Upper lobe of left lung (tissue), 6 donors: ENCODE measurements at places on chromosomes 1 and 21. TPM values are rescaled to one million over a fixed set of nuclear protein-coding genes. Genes with fewer than 3 reads are reported as not detected.

C1orf174 gene
- 18.7 TPM for total RNA-seq

- no peak for DNase-seq
- no peak overlapping the region for H3K4me3 ChIP-seq
- H3K27ac ChIP-seq = no peak overlapping the region
- H3K36me3 ChIP-seq = no peaks in the 10 kb centered on the region
- peaks cover 62% of the 10 kb centered on the region for H3K4me1 ChIP-seq
- no peaks in the 10 kb centered on the region for H3K27me3 ChIP-seq
Observed at GRCh38 chr1:13751985-13752384, 52.0 kb downstream of the PRDM2 start.

DNA sequence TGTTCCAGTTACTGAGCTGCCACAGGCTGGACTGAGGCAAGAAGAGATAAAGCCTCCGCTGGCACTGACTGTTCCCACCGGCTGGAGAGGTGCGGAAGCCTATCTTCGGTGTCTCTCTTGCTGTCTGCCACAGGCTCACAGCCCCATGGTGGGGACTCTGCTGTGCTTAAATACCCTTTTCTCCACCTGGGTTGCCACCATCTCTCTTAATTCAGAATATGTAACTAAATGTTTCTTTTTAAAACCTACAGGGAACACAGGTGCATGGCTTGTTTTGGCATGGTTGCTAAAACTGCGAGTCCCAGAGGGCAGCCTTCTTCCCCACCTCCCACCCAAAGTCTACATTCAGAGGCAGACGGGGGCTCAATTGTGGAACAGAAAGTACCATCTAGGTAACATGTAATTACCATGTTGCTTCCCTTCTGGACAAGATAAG, 8.1 kb upstream of the LBR start:
- DNase-seq = no peak
- no peak overlapping the region for H3K27ac ChIP-seq
- H3K4me3 ChIP-seq = no peak overlapping the region
- no peaks in the 10 kb centered on the region for H3K27me3 ChIP-seq
- no peaks in the 10 kb centered on the region for H3K4me1 ChIP-seq

SPOCD1 gene
- 8.1 TPM for total RNA-seq

ATP5PO gene
- total RNA-seq = 37.7 TPM

LRRC53 gene
- not detected for total RNA-seq

GRCh38 chr1:226798427-226799411, 59.6 kb upstream of the ITPKB start:
- no peak for DNase-seq
- H3K27ac ChIP-seq = peak overlapping the region; percentile 80
- no peaks in the 10 kb centered on the region for H3K27me3 ChIP-seq
- H3K36me3 ChIP-seq = no peaks in the 10 kb centered on the region
- no peak overlapping the region for H3K4me3 ChIP-seq

GRCh38 chr1:6361124-6361775, 32.3 kb downstream of the ACOT7 start:
- no peak overlapping the region for H3K27ac ChIP-seq
- H3K4me1 ChIP-seq = peaks cover 29% of the 10 kb centered on the region
- H3K36me3 ChIP-seq = no peaks in the 10 kb centered on the region
- no peak for DNase-seq
- H3K4me3 ChIP-seq = no peak overlapping the region

PGBD5 gene
- total RNA-seq = 0.78 TPM

- H3K36me3 ChIP-seq = peaks cover 5% of the 10 kb centered on the region
- no peaks in the 10 kb centered on the region for H3K4me1 ChIP-seq
- no peak overlapping the region for H3K4me3 ChIP-seq
- H3K27ac ChIP-seq = no peak overlapping the region
Observed at GRCh38 chr21:41895643-41896493, 16.7 kb upstream of the PRDM15 start.

TRIM46 gene
- 0.30 TPM for total RNA-seq

- DNase-seq = no peak
- H3K4me3 ChIP-seq = no peak overlapping the region
- no peaks in the 10 kb centered on the region for H3K36me3 ChIP-seq
- no peaks in the 10 kb centered on the region for H3K4me1 ChIP-seq
- H3K27ac ChIP-seq = no peak overlapping the region
Observed at GRCh38 chr1:209080170-209080781, 503.2 kb upstream of the CAMK1G start.

SLC5A3 gene
- total RNA-seq = 13.7 TPM

DNA sequence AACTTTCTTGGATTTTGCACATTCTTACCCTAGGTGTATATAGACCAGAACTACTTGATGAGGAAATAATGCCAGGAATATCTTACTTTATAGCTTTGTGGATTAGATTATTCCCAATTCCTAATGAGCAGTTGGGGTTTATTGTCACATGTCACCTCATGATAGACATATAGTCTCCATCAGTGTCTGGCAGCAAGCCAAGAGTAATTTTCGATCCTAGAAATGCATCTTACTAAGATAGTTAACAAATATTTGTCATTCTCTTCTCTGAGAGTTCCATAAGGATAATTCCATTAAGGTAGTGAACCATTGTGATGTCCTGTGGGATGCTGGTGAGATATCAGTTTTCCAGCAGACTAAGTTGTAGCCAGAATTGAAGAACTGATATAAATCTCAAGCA, 1282.9 kb upstream of the B3GALT2 start:
- H3K4me1 ChIP-seq = no peaks in the 10 kb centered on the region
- no peaks in the 10 kb centered on the region for H3K27me3 ChIP-seq
- no peak for DNase-seq
- no peak overlapping the region for H3K27ac ChIP-seq
- no peak overlapping the region for H3K4me3 ChIP-seq
- no peaks in the 10 kb centered on the region for H3K36me3 ChIP-seq

DNA sequence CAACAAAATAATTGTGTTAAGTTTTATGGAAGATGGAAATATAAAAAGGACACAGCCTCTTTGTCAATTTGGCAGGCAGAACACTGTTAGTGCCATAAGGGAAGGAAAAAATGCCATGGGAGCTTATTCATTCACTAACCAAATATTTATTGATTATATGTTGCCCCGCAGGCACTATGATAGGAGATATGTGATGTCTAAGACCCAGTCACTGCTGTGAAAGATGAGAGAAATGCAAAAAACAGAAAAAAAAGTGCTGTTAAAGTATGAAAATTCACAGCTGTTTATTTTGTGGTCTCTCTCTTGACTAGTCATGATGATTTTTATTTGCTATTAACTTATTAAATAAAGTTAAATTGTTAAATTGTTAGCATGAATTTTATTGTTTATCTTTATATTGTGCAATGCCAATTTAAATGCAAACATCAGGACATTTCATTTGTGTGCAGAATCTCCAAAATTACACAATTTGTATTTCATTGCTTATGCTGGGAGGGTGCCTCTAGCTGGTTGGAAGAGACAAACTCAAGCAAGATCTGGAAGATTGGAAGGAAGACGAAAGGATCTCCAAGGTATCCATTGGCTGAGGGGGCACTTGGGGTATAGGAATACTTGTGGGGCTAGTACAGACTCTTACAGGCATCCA, 17.8 kb upstream of the PTGFR start:
- no peak overlapping the region for H3K27ac ChIP-seq
- no peak for DNase-seq
- no peak overlapping the region for H3K4me3 ChIP-seq
- no peaks in the 10 kb centered on the region for H3K36me3 ChIP-seq
- no peaks in the 10 kb centered on the region for H3K27me3 ChIP-seq

DNA sequence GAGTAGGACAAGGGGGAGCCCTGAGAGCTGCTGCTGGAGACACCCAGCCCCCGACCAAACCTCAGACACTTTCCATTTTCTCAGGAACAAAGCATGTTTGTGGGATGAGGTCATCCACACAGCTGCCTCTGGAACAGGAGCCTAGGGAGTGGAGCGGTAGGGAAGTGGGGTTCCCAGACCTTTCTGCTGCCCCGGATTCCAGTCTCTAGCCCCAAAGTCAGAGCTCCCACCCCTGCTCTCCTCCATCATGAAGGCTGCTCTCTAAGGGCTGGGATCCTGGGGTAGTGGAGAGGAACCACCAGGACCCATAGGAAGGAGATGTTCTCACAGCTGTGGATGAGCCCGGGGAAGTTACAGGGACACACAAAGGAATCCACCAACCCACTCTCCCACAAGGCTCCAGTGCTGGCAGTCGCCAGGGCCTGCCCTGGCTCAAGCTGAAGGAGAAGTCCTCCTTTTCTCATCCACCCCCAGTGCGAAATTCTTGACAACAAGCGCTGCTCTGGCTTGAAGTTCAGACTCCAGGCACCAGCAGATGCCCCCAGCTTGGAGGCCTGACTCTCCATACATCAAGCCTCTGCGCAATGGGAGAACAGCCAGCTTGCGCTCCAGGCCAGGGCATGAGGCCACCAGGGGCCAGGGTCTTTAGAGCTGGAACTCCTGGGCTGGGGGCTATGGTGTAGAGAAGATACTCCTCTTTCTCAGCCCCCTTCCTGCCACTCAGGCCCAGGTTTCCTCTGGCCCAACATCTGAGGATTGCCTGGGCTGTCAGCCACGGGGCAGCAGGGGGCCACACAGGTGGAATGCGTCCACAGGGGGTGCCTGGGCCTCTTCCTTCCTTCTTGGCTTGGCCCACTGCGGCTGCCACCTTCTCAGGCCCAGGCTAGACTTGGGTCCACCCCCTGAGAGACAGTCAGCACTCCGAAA, 4.5 kb downstream of the FHL3 start:
- H3K27me3 ChIP-seq = no peaks in the 10 kb centered on the region
- H3K27ac ChIP-seq = peak overlapping the region; percentile 90
- H3K4me3 ChIP-seq = no peak overlapping the region
- no peak for DNase-seq
- H3K4me1 ChIP-seq = peaks cover 92% of the 10 kb centered on the region
- peaks cover 10% of the 10 kb centered on the region for H3K36me3 ChIP-seq

GRCh38 chr1:87084244-87084836, 169.9 kb downstream of the HS2ST1 start:
- DNase-seq = no peak
- no peaks in the 10 kb centered on the region for H3K36me3 ChIP-seq
- no peaks in the 10 kb centered on the region for H3K27me3 ChIP-seq
- H3K4me1 ChIP-seq = no peaks in the 10 kb centered on the region
- no peak overlapping the region for H3K27ac ChIP-seq

DNA sequence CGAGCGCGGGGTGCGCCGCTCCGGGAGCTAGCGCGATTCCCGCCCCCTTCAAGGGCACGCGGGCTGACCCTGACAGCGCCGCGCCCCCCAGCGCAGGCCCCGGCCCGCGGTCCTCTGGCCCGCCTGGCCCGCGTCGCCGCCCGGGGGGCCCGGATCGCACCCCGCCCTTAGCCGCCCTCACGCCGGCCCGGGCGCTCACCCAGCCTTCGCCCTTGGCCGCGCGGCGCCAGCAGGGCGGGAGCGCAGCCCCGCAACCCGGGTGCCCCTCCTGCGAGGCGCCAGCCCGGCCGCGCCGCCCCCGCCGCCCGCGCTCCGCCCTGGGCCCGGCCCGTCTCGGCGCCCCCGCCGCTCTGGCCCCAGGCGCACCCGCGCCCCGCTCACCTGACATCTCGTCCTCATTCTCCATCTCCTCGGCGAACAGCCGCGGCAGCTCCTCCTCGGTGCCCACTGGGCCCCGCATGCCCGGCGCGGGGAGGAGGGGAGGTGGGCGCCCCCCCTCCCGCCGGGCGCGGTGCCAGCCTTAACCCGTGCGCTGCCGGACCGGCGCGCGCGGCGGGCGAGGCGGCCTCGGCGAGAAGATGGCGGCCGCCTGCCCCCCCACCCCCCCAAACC, 451 bp downstream of the CHD5 start:
- peaks cover 4% of the 10 kb centered on the region for H3K36me3 ChIP-seq
- H3K4me1 ChIP-seq = peaks cover 15% of the 10 kb centered on the region
- H3K27ac ChIP-seq = no peak overlapping the region
- H3K4me3 ChIP-seq = peak overlapping the region; percentile 29
- peak; percentile 77 for DNase-seq

HMCN1 gene
- total RNA-seq = 43.3 TPM
